ENCODE measurements at places on chromosomes 5 and 9.

- DNase-seq = no peak
These were observed 21.6 kb downstream of the FBXL7 start for GRCh38 chr5:15521381-15522186.

- no peak for DNase-seq
These were observed 10.4 kb upstream of the PCDHGC3 start for GRCh38 chr5:141465351-141465750.

DNA sequence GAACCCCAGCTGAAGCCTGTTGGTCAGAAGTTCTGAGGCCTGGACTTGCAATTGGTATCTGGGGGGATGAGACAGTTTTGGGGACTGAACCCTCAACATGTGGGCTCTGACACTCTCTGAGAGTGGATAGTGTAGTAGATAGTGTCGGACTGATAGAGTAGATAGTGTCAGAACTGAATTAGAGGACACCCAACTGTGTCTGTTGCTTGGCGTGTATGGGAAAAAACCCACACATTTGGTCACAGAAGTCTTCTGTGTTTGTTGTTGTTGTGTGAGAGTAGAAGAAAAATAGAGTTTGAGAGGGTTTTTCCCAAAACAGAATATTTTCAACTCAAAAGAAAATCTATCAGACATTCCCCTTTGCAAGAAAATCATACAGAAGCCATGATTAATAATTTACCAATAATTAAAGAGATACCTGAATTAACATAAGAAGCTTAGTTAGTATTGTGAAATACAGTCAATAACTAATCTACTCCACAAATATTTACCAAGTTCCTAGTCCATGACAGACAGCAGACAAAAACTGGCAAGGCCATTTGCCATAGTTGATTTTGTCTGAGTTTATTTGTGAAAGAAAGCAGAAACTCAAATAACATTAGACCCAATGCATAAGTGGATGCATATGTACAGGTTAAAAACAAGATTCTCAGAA is 170.9 kb downstream of the CTNND2 start:
- no peak for DNase-seq

- peak; percentile 99 for DNase-seq
These were observed 49.7 kb upstream of the NKD2 start for GRCh38 chr5:958701-959571.

DNA sequence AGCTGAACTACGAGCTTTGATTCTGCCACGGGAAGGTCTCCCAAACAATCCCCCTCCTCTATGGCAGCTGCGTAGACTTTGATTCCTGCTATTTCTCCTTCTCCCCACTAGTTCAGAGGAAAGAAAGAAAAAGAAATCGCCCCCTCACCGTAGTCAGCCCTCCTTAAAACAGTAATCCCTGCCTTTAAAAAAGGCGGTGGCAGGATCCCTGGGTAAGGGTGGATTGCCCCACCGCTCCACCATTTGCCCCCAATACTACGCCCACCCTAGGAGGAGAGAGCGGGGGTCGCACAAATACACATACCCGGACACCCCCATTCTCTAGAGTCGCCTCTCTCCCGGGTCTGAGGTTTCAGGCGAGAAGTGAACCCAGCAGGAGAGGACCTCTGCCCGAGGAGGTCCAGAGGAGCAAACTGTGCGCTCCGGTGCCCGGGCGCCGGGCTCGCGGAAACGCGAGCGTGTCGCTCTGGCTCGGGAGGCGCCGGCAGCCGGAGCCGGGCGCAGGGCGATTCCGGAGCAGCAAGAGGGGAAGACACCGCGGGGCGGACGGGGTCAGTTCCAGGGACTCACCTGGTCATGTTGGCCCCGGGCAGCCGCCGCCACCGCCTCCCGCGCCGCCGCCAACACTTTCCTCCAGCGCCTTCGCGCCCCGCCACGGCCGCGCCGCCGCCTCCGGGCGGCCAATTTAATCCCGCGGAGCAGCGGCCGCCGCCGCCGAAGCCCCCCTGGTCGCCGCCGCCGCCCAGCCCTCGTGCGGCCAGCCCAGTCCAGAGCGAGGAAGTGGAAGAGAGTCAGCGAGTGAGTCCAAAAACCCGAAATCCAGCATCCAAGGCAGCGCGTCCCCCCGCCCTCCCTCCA is 1057.7 kb upstream of the DMAC1 start:
- no peak for DNase-seq

- no peak for DNase-seq
These were observed 54.0 kb upstream of the STOM start for GRCh38 chr9:121424024-121424432.

All from SW480 (cell line).